Fibroblast of upper back skin (primary cell): ENCODE measurements at places on chromosomes 13 and 19.

- DNase-seq, result no peak
Observed at GRCh38 chr13:99505814-99506269, 4.6 kb downstream of the TM9SF2 start.

DNA sequence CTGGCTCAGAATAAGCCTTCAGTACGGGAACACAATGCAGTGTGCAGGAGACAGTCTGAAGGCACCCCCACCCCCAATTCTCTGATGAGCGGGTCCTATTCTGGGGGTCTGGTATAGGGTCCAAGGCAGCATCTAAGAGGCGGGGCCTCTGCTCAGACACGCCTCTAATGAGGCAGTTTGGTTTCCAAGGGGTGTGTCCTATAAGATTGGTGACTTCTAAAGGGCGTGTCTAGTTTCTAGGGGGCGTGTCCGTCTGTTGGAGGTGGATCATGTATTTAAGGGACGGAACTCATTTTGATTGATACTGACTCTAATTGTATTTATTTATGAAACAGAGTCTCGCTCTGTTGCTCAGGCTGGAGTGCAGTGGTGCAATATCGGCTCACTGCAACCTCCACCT, 8.7 kb downstream of the FIZ1 start:
- no peak for DNase-seq

DNA sequence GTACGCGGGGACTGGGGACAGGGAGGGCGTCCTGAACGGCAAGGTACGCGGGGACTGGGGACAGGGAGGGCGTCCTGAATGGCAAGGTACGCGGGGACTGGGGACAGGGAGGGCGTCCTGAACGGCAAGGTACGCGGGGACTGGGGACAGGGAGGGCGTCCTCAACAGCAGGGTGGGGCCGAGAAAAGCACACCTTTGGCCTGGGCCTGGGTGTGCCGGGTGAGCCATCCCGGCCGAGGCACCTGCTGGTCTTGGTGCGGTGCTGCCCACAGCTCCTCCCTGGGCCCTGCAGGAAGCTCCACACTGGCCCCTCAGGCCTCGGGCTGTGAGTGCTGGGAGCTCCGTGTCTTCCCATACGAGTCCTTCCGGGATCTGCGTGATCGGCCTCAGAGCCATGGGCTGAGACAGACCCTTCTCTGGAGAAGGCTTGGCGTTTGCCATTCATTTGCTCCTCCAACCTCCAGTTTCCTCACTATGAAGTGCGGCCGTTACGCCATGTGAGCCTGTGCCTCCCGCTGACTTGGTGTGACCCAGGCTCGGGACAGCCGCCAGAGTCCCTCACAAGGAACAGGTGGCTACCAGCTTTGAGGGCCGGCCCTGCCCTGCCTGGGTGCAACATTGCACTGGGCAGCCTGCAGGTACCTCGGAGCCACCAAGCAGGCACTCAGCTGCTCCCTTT, 7.8 kb upstream of the ZNF554 start:
- no peak for DNase-seq

GRCh38 chr13:48560657-48561337, 27.9 kb upstream of the RCBTB2 start:
- DNase-seq, result no peak

GRCh38 chr13:113020323-113021080, 51.5 kb downstream of the MCF2L start:
- DNase-seq, result no peak

- DNase-seq, result no peak
Observed at GRCh38 chr19:33197591-33198000, 3.5 kb downstream of the LRP3 start.
